ENCODE measurements at places on chromosomes 5 and 9.

DNA sequence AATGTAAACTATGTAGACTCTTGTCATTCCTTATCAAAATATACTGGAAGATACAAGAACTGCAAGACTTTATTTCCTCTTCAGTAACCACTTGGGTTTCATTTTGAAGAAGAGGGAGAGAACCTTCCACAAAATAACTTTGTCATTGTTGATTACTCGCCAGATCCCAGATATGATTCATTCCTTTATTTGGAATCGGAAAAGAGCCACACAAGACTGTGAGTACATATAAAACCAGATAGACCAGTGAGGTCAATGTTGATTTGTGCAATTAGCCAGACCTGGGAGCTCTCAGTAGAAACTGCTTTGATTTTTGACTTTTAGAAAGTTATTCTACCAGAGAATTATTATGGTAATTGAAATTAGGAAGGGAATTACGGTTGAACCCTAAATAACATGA, 146.1 kb downstream of the TMEM167A start:
- no peak for DNase-seq

- no peak for DNase-seq
Observed at GRCh38 chr5:11153670-11154382, 392.8 kb upstream of the DAP start.

DNA sequence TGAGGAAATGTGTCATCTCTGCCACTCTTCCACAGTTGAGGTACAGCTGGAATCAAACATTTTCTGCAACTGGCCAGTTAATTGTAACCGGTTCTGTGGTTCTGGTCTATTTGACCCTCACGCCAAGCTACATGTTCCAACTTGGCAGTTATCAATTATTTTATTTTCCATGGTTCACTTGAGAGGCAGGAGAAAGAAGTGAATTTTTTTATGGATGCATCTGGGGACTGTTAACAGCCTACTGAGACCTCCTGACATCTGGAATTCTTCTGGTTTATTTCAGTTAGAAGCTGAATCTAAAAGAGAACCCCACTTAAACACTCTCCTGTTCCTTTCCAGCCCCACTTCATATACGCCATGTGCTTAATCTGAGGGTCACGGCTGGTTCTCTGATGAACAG, 372.3 kb downstream of the DNAH5 start:
- no peak for DNase-seq

GRCh38 chr5:21424907-21425306, 1428.2 kb downstream of the CDH12 start:
- DNase-seq, result no peak

DNA sequence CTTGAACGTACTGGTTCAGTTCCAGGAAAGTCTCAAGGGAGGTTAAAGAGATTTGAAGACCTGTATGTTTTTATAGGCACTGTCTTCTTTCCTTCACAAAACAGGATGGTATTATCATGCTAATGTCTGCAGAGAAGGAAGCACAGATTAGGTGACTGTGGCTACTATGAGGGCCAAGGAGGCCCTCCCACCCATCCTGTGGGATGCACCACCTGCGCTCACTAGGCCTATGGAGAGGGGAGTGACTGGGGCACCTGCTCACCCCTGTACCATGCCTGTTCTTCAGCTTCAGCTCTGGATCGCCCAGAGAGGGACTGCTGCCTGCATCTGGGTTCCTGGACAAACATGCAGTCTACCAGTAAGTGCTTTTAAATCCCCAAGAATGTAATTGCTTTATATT, 469.4 kb downstream of the CCDC171 start:
- no peak for DNase-seq

DNA sequence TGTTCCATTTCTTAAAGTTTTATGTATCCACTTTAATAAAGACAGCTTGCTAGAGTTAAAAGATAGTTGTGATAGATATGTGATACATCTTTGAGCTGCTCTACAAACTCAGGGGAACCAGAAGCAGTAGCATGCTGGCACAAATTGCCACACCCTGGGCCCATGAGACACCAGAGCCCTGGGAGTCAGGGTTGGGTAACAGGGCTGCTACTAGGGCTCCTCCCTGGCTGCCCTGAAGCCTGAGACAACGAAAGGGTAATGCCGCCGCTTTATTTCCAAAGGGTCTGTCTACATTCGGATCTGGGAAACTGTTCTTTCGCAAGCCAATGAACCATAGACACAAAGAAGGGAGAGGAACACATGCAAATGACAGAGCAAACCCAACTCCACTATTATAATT, 29.2 kb downstream of the PTPN3 start:
- no peak for DNase-seq

DNA sequence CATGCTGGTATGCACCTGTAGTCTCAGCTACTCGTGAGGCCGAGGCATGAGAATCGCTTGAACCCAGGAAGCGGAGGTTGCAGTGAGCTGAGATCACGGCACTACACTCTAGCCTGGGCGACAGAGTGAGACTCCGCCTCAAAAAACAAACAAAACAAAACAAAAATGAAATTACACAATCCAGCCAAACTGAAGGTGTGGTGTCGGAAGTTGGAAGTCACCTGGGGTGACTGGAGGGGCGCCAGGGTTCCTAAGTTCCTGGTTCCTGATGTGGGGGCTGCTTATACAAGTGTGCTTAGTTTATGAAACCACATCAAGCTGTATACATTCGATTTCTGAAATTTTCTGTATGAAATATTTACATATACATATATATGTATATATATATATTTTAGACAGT, 3.7 kb upstream of the DOLPP1 start:
- no peak for DNase-seq

- DNase-seq, result no peak
Observed at GRCh38 chr5:53029608-53030007, 40.5 kb downstream of the ITGA2 start.

- DNase-seq, result no peak
Observed at GRCh38 chr5:439636-440035, 3.3 kb upstream of the EXOC3 start.

- peak; percentile 23 for DNase-seq
Observed at GRCh38 chr5:124342027-124342471, 404.4 kb downstream of the ZNF608 start.

DNA sequence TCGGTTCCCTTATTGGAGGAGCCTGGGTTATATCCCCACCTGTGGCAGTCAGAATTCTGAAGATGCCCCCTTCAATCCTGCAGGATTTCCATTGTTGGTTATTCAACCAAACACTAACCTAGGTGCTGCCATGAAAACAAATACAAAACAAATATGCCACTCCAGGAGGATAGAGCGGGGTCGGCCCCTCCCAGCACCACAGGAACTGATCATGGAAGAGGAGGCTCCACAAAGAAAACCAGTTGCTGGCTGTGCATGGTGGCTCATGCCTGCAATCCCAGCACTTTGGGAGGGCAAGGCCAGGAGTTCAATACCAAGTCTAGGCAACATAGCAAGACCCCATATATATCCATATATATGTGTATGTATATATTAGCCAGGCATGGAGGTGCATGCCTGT, 13.2 kb upstream of the ADGRD2 start:
- DNase-seq, result no peak

- DNase-seq, result no peak
Observed at GRCh38 chr5:150587856-150588595, 52.4 kb upstream of the SYNPO start.

DNA sequence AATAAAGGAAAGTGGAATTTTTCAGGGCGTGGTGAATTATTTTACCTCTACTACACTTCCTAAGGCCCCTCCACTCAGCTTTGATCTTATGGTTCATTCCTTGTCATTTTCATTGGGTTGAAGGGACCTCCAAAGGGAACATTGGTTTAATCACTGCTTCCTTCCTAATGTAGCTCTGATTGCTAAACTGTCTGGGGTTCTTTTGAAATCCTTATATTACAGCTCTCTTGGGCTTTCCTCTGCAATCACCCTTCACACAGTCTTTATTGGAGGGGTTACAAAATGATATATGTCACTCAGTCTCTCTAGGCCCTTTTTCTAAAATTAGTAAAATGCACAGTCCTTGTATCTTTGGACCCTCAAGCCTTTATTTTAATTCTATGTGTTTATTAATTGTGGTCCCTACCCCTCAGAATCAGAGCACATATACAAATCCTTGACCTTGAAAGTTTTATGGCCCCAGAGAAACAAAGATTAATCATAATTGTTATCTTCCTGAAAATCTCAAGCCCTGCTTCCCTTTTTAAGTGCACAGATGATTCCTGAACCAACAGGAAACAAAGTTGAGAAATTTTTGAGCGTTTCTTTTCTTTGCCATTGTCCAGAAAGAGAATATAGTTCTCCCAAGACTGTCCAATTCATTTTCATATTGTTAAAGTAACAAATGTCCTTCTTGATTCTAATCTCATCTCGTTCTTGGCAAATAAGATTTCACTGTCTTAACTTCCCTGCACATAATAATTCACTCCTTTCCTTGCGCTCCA, 330.0 kb downstream of the ARRDC3 start:
- DNase-seq, result no peak

DNA sequence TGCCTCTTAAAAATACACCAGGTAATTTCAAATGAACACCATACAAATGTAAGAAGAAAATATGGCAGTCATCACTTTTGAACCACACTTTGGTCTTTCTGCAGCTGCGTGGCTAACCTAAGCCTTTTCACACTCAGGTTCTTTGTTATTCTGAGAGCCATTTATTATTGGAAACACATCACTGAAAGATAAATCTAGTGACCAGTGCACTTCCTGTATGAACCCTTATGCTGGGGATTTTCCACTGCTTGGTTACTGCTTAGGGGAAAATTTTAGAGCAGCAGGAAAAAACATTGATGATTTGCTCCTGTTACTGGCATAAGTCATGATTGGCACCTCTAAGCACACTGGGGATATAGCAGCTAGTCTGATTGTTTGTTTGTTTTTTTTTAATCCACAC, 58.6 kb upstream of the RANBP3L start:
- DNase-seq, result no peak

- DNase-seq, result no peak
Observed at GRCh38 chr9:82081496-82081895, 92.9 kb downstream of the SPATA31D1 start.

- no peak for DNase-seq
Observed at GRCh38 chr5:104199771-104200170, 637.2 kb upstream of the NUDT12 start.

DNA sequence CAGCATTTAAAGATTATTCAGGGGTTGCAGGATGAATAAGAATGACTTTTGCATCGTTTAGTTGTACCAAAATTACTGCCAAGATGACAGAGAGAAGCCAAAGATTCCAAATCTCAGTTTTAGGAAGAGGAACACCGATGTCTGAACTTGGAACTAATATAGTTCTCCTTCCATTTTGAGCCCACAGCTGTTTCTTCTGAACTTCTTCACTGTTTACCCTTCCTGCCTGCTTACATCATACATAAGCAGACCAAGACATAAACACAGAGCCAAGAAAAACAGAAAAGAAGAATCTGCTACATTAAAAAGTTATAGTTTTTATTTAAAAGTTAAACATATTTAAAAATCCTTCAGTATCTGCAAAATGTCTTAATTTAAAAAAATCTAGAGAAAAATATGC, 146.9 kb upstream of the RAPGEF1 start:
- peak; percentile 16 for DNase-seq

DNA sequence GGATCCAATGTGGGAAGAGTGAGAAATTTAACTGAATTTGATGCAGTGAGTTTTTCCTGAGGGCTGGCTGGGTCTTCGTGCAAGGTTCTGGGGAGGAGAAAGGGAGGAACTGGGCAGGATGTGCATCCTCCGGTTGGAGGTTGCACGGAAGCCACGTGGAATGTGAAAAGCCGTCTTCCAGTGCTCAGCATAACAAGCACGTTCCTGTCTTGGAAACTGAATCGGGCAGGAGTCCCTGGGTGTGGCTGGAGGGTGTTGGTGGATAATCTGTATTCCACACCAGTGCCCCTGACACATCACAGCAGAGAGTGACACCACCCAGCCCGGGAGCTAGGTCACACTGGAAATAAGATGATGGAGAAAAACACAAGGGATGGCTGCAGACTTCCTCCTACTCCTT, 154.3 kb downstream of the C5orf15 start:
- no peak for DNase-seq

GRCh38 chr5:10564838-10565784, 1.2 kb downstream of the ANKRD33B start:
- no peak for DNase-seq

DNA sequence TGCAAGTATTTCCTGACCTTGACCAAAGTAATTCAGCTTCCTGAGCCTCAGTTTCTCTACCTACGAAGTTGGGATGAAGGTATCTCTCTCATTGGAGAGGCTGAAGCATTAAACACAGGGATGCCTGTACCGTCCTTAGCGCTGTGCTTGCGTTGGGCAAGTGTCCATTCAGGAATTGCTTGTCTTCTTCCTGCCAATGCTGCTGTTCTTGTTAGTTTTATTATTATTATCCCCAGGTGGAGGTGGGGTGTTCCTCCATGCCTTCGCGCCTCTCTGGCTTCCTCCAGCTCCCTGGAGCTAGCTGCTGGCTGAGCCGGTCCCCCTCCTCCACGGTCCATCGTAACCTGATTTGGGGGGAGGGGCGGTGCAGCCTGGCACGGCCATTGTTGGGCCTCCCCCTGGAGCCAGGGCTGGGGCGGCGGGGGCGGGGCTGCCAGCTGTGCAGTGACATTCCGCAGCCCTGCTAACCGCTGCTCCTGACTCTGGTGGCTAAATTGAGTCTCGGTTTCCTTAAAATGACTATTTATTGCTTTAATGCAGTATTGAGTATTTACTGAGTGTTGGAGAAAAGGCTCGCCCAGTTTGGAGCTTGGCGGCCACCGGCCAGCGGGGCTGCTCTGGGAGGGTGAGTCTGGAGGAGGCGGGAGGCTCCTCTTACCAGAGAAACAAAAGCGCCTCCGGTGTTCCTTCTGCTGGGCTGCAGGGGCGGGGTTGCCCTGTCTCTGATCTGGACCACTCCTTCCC, 51.3 kb downstream of the LMX1B start:
- DNase-seq, result no peak

- DNase-seq, result no peak
Observed at GRCh38 chr5:96076451-96076850, 114.8 kb upstream of the ELL2 start.

DNA sequence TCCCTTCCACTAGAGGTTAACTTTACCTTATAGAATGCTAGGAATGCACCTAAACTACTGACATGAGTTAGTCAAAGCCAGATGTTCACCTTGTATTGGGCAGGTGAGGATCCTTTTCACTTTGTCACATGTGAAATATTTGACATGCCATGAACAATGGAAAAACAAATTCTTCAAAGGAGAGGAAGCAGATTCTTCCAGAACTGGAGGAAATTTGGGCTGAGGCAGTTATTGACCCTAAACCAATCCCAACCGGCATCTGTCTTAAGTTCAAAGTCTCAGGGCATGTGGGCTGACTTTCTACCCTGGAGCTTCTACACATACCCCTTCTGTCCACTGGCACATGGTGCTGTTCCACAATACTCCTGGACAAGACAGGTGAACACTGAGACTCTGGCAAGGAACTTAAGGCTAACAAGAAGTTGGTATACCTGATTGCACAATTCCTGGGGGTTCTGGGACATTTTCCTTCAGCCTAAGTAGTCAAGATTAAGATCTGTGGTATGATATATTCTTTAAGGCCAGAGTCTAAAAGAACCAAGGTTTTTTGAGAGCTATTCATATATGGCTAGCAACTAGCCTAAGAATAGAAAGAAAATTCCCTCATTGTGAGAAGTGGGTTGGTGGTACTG, 2.6 kb downstream of the VLDLR start:
- no peak for DNase-seq

- DNase-seq, result no peak
Observed at GRCh38 chr5:83921666-83922193, 201.1 kb upstream of the HAPLN1 start.

- no peak for DNase-seq
Observed at GRCh38 chr9:27659571-27659970, 86.3 kb upstream of the C9orf72 start.

GRCh38 chr5:117888688-117889087, 1099.7 kb downstream of the DTWD2 start:
- no peak for DNase-seq

GRCh38 chr5:72441094-72441723, 66.0 kb downstream of the ZNF366 start:
- DNase-seq, result no peak
